Pancreas (tissue), 10 donors: ENCODE measurements at places on chromosomes 16 and 17. TPM values are rescaled to one million over a fixed set of nuclear protein-coding genes. Genes with fewer than 3 reads are reported as not detected.

The MMP25 gene
- polyA plus RNA-seq: 1.6 TPM

The KRTAP2-3 gene
- polyA plus RNA-seq: not detected

The TBC1D3I gene
- 0.09 TPM for polyA plus RNA-seq

The RNF157 gene
- 3.4 TPM for polyA plus RNA-seq

The SDR42E2 gene
- polyA plus RNA-seq: not detected

The MEFV gene
- polyA plus RNA-seq: 0.05 TPM

The SMIM22 gene
- 176 TPM for polyA plus RNA-seq

The PLLP gene
- 34.3 TPM for polyA plus RNA-seq

The ZG16 gene
- 2.4 TPM for polyA plus RNA-seq

The DHRS7C gene
- not detected for polyA plus RNA-seq

The MT1E gene
- 293 TPM for polyA plus RNA-seq

The UMOD gene
- polyA plus RNA-seq: 2.3 TPM

The EFCAB13 gene
- polyA plus RNA-seq: 0.46 TPM

The FOXJ1 gene
- polyA plus RNA-seq: 2.4 TPM

The KRT12 gene
- polyA plus RNA-seq: not detected

The RAB37 gene
- 1.3 TPM for polyA plus RNA-seq

The HID1 gene
- polyA plus RNA-seq: 217 TPM

The CCL2 gene
- 97.1 TPM for polyA plus RNA-seq

The MYH2 gene
- not detected for polyA plus RNA-seq
